ENCODE measurements at places on chromosomes 4 and X. TPM values are rescaled to one million over a fixed set of nuclear protein-coding genes. Genes with fewer than 3 reads are reported as not detected.

ARHGAP36 gene
- total RNA-seq, result 0.95 TPM

DNA sequence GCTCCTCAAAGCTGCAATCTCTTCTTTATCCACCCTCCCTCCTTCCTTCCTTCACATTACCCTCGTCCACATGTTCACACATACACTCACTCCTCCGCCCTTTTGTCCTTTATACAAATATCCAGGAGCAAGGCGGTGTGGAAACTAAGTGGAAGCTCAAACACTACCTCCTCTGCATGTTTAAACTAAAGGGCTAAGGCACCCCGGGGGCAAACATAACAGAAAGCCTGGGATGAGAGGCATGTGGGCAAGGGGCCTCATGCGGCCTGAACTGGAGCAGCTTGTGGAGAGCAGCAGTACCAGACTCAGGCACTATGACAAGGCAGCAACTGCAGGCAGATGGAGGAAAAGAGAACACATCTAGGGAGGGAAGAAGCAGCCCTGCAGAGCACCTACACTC lies 9.5 kb downstream of the MAB21L2 start:
- H3K4me3 ChIP-seq, result no peak overlapping the region
- no peaks in the 10 kb centered on the region for H3K27me3 ChIP-seq
- no peak for DNase-seq
- H3K36me3 ChIP-seq, result no peaks in the 10 kb centered on the region
- no peak overlapping the region for H3K27ac ChIP-seq

DNA sequence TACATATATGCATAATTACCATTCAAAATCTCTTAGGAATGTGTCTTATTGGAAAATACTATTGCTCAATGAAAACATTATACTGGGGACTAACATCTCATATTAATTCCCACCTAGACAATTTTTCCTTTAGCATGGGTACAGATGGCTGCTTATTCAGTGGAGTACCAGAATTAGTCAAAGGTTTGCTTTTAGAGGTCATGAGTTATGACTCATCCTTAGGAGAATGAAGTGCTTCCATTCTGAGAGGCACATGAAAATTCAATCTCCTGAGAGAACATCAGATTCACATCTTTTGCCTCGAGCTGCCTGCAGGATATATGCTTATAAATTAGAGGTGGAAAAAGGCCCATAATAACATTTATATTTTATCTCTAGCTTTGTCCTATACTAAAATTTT lies 378.0 kb upstream of the DMD start:
- DNase-seq, result no peak
- H3K4me1 ChIP-seq, result no peaks in the 10 kb centered on the region
- no peaks in the 10 kb centered on the region for H3K36me3 ChIP-seq
- no peaks in the 10 kb centered on the region for H3K27me3 ChIP-seq
- H3K27ac ChIP-seq, result no peak overlapping the region
- H3K4me3 ChIP-seq, result no peak overlapping the region

- no peaks in the 10 kb centered on the region for H3K36me3 ChIP-seq
- H3K4me1 ChIP-seq, result peaks cover 9% of the 10 kb centered on the region
- H3K27ac ChIP-seq, result peak overlapping the region; percentile 82
- no peaks in the 10 kb centered on the region for H3K27me3 ChIP-seq
Observed at GRCh38 chr4:336099-336892, 1.3 kb upstream of the ZNF141 start.

GRCh38 chr4:23999714-24000469 lies 110.0 kb upstream of the PPARGC1A start:
- no peak overlapping the region for H3K27ac ChIP-seq
- no peak for DNase-seq
- no peak overlapping the region for H3K4me3 ChIP-seq
- H3K27me3 ChIP-seq, result no peaks in the 10 kb centered on the region
